Mesenchymal stem cell (in vitro differentiated cells and primary cell): ENCODE measurements at places on chromosomes 4 and X.

- no peak for DNase-seq
Observed at GRCh38 chr4:10048941-10049697, 27.8 kb upstream of the SLC2A9 start.

DNA sequence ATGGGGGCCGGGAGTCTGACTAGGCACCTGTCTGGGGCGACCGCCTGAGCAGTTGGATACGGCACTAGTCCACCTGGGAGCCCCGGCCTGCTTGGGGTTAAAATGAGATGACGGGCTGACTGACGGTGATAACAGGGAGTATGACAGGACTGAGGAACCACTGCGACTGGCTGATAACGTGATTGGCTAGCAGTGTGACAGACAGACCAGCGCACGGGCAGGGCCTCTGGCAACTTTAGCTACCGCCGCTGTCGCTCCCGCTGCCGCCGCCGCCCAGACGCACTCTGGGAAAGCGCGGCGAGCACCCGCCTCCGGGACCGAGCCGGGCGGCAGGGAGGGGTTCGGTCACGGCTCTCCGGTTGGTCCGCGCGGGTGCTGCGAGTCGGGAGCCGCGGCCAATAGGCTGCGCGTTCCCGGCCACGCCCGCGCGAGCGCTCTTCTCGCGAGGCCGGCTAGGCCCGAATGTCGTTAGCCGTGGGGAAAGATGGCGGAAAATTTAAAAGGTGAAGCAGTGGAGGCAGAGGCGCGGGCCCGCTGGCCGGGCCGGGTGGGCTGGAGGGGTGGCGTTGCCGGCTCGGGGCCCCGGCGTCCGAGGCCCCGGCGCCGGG lies at the start of gene SUV39H1:
Gene SUV39H1 (plus strand): TSS at position 434 of the 608 bp plus-strand sequence. CDS start 51 bp downstream, at position 485.
- DNase-seq, result peak; percentile 89

DNA sequence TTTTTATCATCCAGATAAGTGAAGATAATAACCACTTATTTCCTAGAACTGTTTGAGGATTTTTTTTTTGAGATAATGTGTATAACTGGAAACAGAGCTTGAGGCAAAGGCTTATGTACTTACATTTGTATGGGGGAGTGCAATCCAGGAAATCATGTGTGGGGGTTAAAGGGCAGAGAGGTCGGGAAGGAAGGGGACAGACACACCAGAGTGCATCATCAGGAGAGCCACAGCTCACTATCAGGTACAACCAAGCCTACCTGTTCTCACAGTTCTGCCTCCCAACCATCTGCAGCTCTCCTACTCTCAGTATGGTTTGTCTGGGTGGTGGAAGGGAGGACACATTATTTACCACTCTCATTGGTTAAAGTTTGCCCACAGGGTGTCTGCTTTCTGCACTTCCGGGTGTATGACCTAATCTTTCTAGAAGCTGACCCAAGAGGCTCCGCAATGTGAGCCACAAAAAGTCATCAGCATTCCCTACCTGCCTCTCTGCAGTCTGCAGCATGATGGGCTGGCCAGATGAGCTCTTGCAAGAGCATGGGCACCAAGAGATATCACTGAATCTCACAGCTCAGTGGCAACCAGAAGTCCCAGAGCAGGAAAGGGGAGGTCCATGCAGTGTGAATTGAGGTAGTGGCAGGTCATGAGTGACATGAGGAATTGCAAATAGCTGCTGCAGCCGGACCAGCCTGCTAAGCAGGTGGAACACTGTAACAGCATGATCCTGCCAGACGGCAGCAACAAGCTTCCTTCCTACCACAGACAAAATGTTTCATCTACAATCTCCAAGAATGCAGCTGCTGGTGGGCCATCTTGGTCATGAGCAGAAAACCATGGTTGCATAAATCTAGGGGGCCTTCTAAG lies 36.9 kb upstream of the SPRY1 start:
- no peak for DNase-seq

GRCh38 chr4:98262431-98262830 lies 1.2 kb downstream of the RAP1GDS1 start:
- DNase-seq, result no peak

- peak; percentile 10 for DNase-seq
Observed at GRCh38 chr4:48033825-48034413, 17.3 kb downstream of the NIPAL1 start.

DNA sequence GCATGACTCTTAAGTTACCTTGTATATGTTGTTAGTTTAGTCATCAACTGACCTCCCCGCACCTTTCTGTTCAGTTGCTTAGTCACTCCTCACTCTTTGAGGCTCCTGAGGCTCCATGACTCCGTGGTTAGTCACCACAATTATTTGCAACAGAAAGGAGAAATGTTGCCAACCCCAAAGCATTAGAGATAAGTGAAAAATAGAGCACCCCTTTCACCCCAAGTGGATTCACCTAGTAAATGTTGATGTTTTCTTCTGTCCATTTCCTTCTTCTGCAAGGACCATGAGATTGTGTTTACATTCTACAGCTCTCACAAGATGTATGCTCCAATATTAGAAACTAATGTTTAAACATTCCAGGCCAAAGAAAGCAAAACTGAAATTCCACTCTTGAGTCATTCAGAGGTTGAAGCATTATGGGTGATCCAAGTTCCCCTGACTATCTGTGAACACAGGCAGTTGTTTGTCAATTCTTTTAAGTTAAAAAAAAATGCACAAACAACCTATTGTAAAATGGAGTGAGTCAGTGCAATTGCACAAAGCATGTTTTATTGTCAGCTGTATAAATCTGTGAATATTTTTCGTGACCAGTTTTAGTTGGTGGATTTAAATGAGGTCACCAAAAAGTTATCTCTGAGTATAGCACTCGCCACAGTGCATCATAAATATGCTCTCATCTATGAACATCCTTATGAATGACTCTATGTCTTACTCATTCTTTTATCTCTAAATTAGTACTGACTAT lies 552.4 kb upstream of the MAGEB2 start:
- peak; percentile 93 for DNase-seq

GRCh38 chr4:25969374-25970155 lies 55.5 kb downstream of the SMIM20 start:
- no peak for DNase-seq

DNA sequence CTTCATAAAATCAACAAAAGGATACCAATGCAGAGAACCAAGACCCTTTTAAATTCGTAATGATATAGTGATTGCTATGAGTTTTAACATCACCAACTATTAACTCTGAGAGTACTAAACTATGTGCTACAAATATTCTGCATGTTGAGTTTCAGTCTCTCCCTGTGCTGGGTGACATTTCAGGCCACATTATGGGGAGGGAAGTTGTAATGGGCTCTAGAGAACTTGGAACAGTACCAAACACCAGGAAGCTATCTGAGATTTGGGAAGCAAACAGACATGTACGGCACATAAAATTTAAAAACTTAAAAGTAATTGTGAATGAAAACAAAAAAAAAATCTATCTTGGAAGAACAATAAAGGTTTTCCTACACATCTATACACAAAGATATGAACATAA lies 59.6 kb upstream of the PRSS48 start:
- DNase-seq, result no peak

GRCh38 chr4:48254381-48255071 lies 15.1 kb downstream of the TEC start:
- no peak for DNase-seq

GRCh38 chrX:153651540-153652079 lies 4.6 kb downstream of the DUSP9 start:
- DNase-seq, result no peak

GRCh38 chr4:7396186-7396910 lies 38.4 kb downstream of the PSAPL1 start:
- no peak for DNase-seq

- peak; percentile 58 for DNase-seq
Observed at GRCh38 chr4:77047037-77047436, 28.8 kb downstream of the CCNI start.

DNA sequence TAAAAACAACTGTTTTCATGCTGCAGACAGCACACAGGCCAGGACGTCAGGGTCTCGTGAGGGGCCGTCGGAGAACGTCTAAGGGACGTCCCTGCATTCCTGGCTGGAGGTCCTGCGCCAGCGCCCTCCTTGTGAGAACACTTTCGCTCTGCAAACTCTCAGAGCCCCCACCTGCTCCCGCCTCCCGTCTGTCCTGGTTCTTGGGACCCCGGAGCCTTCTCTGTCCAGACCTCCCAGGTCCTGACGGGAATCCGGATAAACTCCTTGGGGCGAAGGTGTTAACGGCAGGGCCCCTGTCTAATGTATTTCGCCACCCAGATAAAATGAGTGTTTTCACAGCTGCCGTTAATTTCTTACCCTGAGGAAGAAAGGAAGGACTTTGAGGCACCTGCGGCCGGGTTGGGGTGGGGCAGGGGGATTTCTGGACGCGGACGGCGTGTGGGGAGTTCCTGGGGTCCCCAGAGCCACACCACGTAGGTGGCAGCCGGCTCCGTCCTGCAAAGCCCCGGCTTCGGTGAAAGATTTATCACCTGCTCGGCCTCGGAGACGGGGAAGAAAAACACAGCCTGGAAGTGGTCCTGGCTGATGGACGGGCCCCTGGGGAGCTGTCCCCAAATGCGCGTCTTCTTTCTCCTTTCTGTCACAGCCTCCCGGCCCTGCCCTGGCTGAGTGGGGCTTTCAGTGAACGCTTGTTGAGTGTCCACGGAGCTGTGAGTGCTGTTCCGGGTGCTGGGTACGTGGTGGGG lies 35.1 kb upstream of the PPP2R3B start:
- no peak for DNase-seq

- DNase-seq, result peak; percentile 47
Observed at GRCh38 chr4:155759372-155760252, 791 bp downstream of the GUCY1B1 start.

DNA sequence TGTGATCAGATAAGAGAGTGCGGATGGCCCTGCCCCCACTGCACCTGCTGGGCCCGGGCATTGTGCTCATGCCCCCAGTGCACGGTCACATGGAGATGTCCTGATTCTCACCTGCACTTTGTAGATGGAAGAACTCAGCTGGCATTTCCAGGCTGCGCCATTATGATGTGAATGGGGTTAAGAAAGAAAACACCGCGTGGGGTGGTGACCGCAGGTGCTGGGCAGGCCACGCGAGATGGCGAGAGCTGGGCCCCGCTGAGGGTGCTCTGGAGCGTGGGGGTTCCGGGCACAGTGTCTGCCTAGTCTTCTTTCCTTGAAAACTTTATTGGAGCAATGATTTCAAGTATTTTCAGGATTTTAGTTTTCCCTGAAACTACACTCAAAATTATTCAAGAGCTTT lies 17.8 kb upstream of the HGFAC start:
- no peak for DNase-seq

- no peak for DNase-seq
Observed at GRCh38 chr4:180665481-180665880, 1577.7 kb upstream of the TENM3 start.

GRCh38 chr4:115841871-115842270 lies 728.5 kb upstream of the NDST4 start:
- DNase-seq, result no peak

DNA sequence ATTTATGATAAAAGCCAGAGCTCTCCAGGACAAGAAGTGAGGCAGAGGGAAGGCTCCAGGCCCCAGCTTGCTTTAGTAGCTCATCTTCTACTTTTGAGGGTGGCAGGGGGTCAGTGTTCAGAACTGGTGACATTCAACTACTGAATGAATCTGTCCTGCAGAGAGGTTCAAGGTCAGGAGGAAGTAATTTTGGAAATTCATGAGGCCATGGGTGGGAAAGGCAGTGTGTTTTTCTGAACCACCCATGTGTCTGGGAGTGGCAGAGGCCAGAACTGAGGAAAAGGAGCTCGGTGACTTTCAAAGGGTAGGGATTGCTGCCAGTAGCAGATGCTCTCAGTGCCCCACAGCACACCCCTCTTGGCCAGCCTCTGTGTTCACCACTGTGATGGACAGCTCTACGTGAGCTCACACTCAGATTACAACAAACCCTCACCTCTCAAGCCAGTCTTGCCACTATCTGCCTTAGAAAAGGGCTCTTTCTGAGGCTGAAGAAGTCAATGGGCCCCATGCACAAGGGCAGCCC lies 571.2 kb downstream of the RAB28 start:
- DNase-seq, result no peak

- DNase-seq, result no peak
Observed at GRCh38 chr4:74331252-74331651, 23.0 kb downstream of the EPGN start.

DNA sequence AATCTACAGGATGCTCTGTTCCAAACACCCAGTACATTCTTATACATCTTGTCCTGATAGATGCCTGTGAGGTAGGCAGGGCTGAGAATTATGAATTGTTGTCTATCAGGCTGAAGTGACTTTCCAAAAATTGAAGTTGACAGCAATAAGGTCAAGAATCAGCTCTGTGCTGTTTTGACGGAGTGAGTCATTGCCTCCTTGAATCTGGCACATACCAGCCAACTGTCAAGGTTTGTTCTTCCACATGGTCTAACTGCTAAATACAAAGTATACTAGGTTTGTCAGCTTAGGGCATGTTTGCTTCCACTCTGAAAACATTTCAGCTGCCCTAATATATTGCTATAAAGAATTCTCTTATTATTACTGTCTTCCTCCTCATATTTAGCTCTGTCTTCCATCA lies 32.3 kb downstream of the SH3RF1 start:
- DNase-seq, result no peak

DNA sequence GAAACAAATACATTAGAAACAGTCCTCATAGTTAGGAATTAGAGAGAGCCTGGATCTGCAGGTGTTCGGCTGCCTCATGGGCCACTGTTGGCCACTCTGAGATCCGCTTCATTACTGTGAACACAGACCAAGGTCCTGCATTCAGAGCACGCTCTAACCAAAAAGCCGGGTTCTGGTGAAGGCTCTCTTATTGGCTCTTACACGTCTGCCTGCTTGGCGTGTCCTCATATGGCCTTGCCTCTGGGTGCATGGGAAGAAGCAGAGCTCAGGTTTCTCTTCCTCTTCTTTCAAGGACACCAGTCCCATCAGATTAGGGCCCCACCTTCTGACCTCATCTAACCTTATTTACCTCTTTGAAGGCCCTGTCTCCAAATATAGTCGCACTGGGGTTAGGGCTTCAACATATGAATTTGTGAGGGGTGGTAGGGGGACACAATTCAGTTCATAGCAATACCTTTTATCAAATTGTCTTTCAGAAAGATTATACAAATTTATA lies 37.1 kb upstream of the ELF2 start:
- DNase-seq, result peak; percentile 14

DNA sequence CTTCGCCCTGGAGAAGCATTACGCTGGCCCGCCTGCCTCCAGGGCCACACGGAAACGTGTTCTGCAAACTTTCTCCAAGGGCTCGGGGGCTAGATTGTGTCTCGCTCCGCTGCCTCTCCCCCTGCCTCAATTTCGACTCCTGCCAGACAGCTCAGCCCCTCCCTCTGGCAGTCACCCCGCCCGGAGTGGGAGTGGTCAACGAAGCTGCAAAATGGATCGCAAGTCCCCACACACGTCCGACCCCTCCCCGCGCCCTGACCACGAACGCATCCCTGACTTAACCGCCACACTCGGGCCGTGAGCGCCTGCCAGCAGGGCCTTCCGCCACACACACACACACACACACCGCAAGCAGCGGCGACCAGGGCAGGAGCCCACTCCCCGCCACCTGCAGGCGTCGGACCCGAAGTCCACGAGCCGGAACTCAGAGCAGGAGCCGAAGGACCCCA lies 47.0 kb upstream of the NKAP start:
- no peak for DNase-seq

DNA sequence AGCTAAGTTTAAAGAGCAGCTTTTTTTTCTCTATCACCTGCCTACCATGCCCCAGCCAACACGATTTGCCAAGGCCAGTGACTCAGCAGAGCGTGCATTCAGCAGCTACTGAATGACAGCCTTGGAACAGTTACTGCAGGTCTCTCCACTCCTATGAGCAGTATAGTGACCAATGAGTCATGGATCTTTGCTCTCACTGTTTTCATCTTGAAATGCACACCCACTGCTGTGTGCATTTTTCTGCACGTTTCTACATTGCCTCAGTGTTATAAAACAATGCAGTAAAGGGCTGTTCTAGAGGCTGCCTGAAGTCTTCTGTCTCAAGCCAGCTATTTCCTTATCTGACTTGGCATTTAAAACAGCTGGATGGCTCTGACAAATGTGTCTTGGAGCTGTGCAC lies 66.0 kb upstream of the C4orf54 start:
- DNase-seq, result peak; percentile 82
